ENCODE measurements at places on chromosomes 6 and 20. TPM values are rescaled to one million over a fixed set of nuclear protein-coding genes. Genes with fewer than 3 reads are reported as not detected.

THBS2 gene
- 24.5 TPM for total RNA-seq

CCDC170 gene
- total RNA-seq, result 0.11 TPM

TRIM40 gene
- total RNA-seq, result not detected

NXT1 gene
- total RNA-seq, result 19.1 TPM

SSTR4 gene
- total RNA-seq, result not detected

FOXA2 gene
- total RNA-seq, result not detected

PPP1R16B gene
- total RNA-seq, result 6.6 TPM

MAPK13 gene
- total RNA-seq, result 1.4 TPM

SLC12A5 gene
- not detected for total RNA-seq

DNA sequence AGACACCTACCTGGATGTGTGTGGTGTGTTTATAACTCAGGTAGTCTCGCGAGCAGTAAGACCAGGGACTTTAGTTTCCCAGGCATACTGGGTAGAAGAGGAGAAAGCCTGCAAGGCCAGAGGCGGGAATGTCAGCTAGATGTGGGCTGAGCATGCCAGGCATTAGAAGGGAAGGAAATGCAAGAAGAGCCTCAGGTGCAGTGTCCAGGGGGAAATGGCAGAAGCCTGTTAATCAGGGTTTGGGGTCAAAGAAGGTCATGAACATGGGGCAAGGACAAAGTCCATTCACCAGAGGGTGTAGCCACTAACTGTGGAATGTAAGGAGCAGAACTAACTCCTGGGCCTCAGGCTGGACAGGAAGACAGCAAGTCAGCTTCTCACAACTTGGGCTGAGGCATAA is 305.0 kb downstream of the SMOC2 start:
- no peaks in the 10 kb centered on the region for H3K27me3 ChIP-seq
- H3K4me3 ChIP-seq, result no peak overlapping the region
- DNase-seq, result no peak

- H3K27me3 ChIP-seq, result no peaks in the 10 kb centered on the region
- H3K36me3 ChIP-seq, result no peaks in the 10 kb centered on the region
- H3K4me3 ChIP-seq, result no peak overlapping the region
- H3K4me1 ChIP-seq, result no peaks in the 10 kb centered on the region
- no peak overlapping the region for H3K27ac ChIP-seq
These were observed 97.4 kb upstream of the SOX4 start for GRCh38 chr6:21496196-21496595.

- DNase-seq, result no peak
- H3K36me3 ChIP-seq, result no peaks in the 10 kb centered on the region
- H3K4me1 ChIP-seq, result no peaks in the 10 kb centered on the region
- no peak overlapping the region for H3K27ac ChIP-seq
- H3K4me3 ChIP-seq, result no peak overlapping the region
- no peaks in the 10 kb centered on the region for H3K27me3 ChIP-seq
These were observed 76.8 kb upstream of the SIRPG start for GRCh38 chr20:1734269-1734858.

DNA sequence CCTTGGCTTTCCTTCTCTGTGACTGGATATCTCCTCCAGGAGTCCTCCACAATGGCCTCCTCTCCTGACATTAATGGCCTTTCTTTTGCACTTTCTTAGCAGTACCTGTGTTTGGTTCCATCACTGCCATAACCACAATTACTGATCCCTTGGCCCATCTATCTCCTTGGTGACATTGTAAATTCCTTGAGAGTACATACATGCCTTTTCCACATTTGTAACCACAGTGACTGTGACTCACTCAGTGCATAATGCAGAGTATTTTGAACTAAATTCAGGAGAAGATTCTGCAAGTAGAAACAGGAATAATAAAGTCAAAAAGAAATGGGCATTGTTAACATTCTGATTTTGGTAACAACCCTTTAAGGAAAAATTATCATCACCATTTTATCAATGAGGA is 197.2 kb upstream of the SOX4 start:
- DNase-seq, result no peak
- no peak overlapping the region for H3K27ac ChIP-seq
- no peak overlapping the region for H3K4me3 ChIP-seq
- H3K27me3 ChIP-seq, result no peaks in the 10 kb centered on the region
- no peaks in the 10 kb centered on the region for H3K4me1 ChIP-seq
- no peaks in the 10 kb centered on the region for H3K36me3 ChIP-seq

- H3K4me1 ChIP-seq, result no peaks in the 10 kb centered on the region
- no peaks in the 10 kb centered on the region for H3K36me3 ChIP-seq
- no peak overlapping the region for H3K4me3 ChIP-seq
- no peak for DNase-seq
- no peak overlapping the region for H3K27ac ChIP-seq
These were observed 10.8 kb upstream of the SMIM29 start for GRCh38 chr6:34259529-34260069.

DNA sequence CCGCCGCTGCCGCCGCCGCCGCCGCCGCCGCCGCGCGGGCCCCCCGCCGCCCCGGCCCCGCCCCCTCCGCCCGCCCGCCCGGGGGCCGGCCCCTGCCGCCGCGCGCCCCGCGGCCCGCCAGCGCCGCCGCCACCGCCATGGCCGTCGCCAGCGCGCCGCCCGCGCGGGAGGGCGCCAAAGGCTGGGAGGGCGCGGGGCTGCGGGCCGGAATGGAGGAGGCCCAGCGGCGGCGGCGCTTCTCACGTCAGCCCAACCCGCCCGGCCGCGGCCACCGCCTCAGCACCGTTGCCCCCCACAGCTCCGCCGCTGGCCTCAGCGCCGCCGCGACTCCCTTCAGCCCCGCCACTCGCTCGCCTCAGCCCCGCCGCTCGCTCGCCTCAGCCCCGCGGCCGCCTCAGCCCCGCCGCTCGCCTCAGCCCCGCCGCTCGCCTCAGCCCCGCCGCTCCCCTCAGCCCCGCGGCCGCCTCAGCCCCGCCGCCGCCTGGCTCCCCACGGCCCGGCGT is 258 bp downstream of the PHF10 start:
- DNase-seq, result no peak
- peak overlapping the region; percentile 74 for H3K27ac ChIP-seq
- peaks cover 14% of the 10 kb centered on the region for H3K4me1 ChIP-seq
- H3K27me3 ChIP-seq, result no peaks in the 10 kb centered on the region

GRCh38 chr6:125987026-125987617 is 782 bp downstream of the TRMT11 start:
- H3K36me3 ChIP-seq, result no peaks in the 10 kb centered on the region
- no peak for DNase-seq
- H3K27ac ChIP-seq, result peak overlapping the region; percentile 79
- peaks cover 11% of the 10 kb centered on the region for H3K4me1 ChIP-seq
- peak overlapping the region; percentile 81 for H3K4me3 ChIP-seq

GRCh38 chr6:95143408-95144180 is 433.7 kb upstream of the MANEA start:
- H3K27ac ChIP-seq, result no peak overlapping the region
- no peak for DNase-seq
- no peak overlapping the region for H3K4me3 ChIP-seq
- no peaks in the 10 kb centered on the region for H3K36me3 ChIP-seq

DNA sequence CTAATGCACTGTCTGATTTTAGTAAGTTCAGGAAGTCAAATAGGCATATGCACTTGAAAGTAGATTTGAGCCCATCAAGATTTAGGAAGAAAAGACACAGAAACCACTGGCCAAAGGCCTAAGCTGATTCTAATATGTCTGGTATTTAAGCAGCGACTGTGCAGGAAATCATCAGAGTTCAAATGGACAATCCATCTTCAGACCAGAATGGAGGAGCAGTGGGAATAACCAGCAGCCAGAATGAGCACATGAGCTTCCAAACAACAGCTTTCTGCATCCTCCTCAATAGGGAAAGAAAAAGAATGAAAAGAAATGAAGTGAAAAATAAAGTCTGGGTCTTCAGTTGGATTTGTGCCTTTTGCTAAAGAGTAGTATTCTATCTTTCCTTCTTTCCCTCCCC is 50.6 kb downstream of the SOD2 start:
- no peak overlapping the region for H3K4me3 ChIP-seq
- H3K27me3 ChIP-seq, result no peaks in the 10 kb centered on the region
- no peak overlapping the region for H3K27ac ChIP-seq
- DNase-seq, result no peak
- no peaks in the 10 kb centered on the region for H3K36me3 ChIP-seq

DNA sequence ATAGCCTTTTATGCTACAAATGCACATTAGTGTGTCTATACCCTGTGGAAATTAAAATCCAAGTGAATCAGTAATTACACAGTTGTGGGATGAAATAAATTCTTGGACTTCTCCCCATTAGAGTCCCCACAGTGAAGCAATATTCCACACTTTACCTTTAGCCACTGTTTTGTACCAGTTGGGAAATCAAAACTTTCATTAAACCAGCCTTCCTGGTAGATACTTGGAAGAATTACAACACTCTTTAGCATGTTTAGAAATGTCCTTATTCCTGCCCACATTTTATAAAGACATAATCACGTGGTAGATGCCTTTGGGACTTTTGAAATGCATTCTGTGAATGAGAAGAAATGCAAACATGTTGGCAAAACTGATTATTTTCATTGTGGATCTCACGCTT is 49.0 kb upstream of the ANKEF1 start:
- H3K4me3 ChIP-seq, result no peak overlapping the region
- H3K36me3 ChIP-seq, result no peaks in the 10 kb centered on the region
- H3K4me1 ChIP-seq, result no peaks in the 10 kb centered on the region
- no peak for DNase-seq
